ENCODE measurements at places on chromosomes 16 and 17. TPM values are rescaled to one million over a fixed set of nuclear protein-coding genes. Genes with fewer than 3 reads are reported as not detected.

TBC1D3 gene
- total RNA-seq, result not detected

KRTAP1-1 gene
- not detected for total RNA-seq

CD300E gene
- total RNA-seq, result not detected

CHST4 gene
- 0.10 TPM for total RNA-seq

TERB1 gene
- not detected for total RNA-seq

FBXW10 gene
- total RNA-seq, result 1.7 TPM

CCL1 gene
- not detected for total RNA-seq

GPR179 gene
- total RNA-seq, result 0.03 TPM

CACNG3 gene
- not detected for total RNA-seq

RASL10B gene
- total RNA-seq, result 0.11 TPM

CHRNE gene
- 0.11 TPM for total RNA-seq

KCNJ18 gene
- total RNA-seq, result not detected

RGS11 gene
- total RNA-seq, result 4.5 TPM

FBXL16 gene
- 5.6 TPM for total RNA-seq

PRSS36 gene
- total RNA-seq, result 0.70 TPM

Measured in A549 treated with CORT108297 at 1 μM for 4 hours (cell line).